ENCODE measurements at places on chromosomes 3 and 15.

GRCh38 chr15:56939257-56939656 lies 20.8 kb downstream of the TCF12 start:
- H3K27ac ChIP-seq: no peak overlapping the region
- H3K27me3 ChIP-seq: no peaks in the 10 kb centered on the region
- H3K4me3 ChIP-seq: no peak overlapping the region
- H3K4me1 ChIP-seq: peaks cover 64% of the 10 kb centered on the region
- no peak for ATAC-seq
- H3K36me3 ChIP-seq: peaks cover 47% of the 10 kb centered on the region

GRCh38 chr3:15206662-15207576 lies 873 bp downstream of the CAPN7 start:
- H3K4me1 ChIP-seq: peaks cover 33% of the 10 kb centered on the region
- no peak for ATAC-seq
- H3K27me3 ChIP-seq: no peaks in the 10 kb centered on the region
- H3K4me3 ChIP-seq: peak overlapping the region; percentile 95

GRCh38 chr15:52362497-52362896 lies 66.9 kb upstream of the MYO5C start:
- peak overlapping the region; percentile 9 for H3K27ac ChIP-seq
- no peak for ATAC-seq
- no peaks in the 10 kb centered on the region for H3K27me3 ChIP-seq
- H3K36me3 ChIP-seq: peaks cover 82% of the 10 kb centered on the region
- no peaks in the 10 kb centered on the region for H3K4me1 ChIP-seq

- peaks cover 29% of the 10 kb centered on the region for H3K27me3 ChIP-seq
- no peak overlapping the region for H3K4me3 ChIP-seq
- ATAC-seq: no peak
- H3K4me1 ChIP-seq: peaks cover 20% of the 10 kb centered on the region
- no peak overlapping the region for H3K27ac ChIP-seq
These were observed 19.9 kb downstream of the LOXL1 start for GRCh38 chr15:73946046-73946721.

- no peak overlapping the region for H3K27ac ChIP-seq
- H3K4me1 ChIP-seq: peaks cover 16% of the 10 kb centered on the region
- no peaks in the 10 kb centered on the region for H3K27me3 ChIP-seq
- ATAC-seq: peak; percentile 86
These were observed 34.3 kb downstream of the CCR3 start for GRCh38 chr3:46276497-46277099.

DNA sequence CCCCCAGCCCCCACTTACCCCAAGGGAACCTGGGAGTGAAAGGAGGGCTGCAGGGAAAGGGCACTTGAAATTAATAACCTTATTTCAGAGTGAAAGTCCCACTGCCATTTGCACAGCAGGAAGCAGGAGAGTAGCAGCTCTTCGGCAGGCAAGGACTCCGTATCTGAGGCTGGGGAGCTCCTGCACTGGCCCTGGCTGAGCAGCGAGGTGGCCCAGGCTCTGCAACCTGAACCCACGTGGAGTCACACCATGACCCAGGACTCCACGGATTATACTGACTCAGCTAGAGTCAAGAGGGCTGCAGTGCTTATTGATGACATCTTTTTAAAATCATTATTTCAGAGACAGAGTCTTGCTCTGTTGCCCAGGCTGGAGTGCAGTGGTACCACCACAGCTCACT lies 214.5 kb downstream of the XXYLT1 start:
- H3K27ac ChIP-seq: no peak overlapping the region
- H3K27me3 ChIP-seq: peaks cover 34% of the 10 kb centered on the region
- no peaks in the 10 kb centered on the region for H3K36me3 ChIP-seq
- ATAC-seq: no peak
- no peaks in the 10 kb centered on the region for H3K4me1 ChIP-seq

- no peak overlapping the region for H3K4me3 ChIP-seq
- no peak overlapping the region for H3K27ac ChIP-seq
- ATAC-seq: peak; percentile 58
- peaks cover 69% of the 10 kb centered on the region for H3K27me3 ChIP-seq
- H3K4me1 ChIP-seq: peaks cover 10% of the 10 kb centered on the region
These were observed 3.0 kb upstream of the TNFAIP8L3 start for GRCh38 chr15:51097553-51098330.

GRCh38 chr3:133494469-133494868 lies 79.0 kb upstream of the CDV3 start:
- H3K36me3 ChIP-seq: no peaks in the 10 kb centered on the region
- H3K4me1 ChIP-seq: peaks cover 36% of the 10 kb centered on the region
- H3K27ac ChIP-seq: no peak overlapping the region
- H3K4me3 ChIP-seq: no peak overlapping the region
- ATAC-seq: no peak

DNA sequence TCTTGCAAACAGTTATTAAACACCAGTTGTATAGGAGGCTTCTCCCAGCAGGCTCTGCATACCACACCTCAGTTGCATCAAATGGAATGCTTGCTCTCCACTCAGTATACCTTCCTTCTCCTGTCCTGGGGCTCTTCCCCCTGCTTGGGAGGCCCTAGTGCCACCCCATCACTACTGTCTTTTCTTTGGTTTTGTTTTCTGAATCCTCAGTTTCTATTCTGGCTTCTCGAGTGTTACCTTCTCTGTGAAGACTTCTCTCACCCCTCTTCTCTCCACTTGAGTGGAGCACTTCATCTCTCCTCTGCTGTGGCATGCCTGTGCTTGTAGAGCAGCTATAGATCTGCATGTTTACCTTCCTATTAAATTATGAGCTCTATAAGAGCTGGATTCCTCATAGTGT lies 75.7 kb upstream of the TPRG1 start:
- ATAC-seq: no peak
- H3K27ac ChIP-seq: no peak overlapping the region
- peaks cover 7% of the 10 kb centered on the region for H3K4me1 ChIP-seq
- no peak overlapping the region for H3K4me3 ChIP-seq

DNA sequence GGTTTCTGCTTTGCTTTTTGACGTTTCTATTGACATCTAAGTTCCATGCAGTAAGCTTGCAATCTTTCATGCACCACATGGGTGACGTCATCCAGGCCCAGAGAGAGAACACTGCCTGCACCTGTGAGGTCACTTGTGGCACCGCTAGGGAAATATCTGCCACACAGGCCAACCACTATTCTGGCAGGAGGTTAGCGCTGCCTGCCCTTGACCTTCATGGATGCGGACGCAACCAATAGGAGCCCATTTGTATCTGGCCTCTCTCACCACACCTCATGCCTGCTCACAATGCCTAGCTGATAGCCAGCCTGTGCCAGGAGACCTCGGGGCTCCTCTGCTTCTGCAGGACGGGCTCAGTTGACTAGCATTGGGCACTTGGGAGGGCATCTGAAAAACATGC lies 55.8 kb upstream of the PRR23E start:
- H3K27ac ChIP-seq: no peak overlapping the region
- ATAC-seq: no peak
- H3K4me1 ChIP-seq: no peaks in the 10 kb centered on the region
- H3K27me3 ChIP-seq: peaks cover 73% of the 10 kb centered on the region
- H3K36me3 ChIP-seq: no peaks in the 10 kb centered on the region

DNA sequence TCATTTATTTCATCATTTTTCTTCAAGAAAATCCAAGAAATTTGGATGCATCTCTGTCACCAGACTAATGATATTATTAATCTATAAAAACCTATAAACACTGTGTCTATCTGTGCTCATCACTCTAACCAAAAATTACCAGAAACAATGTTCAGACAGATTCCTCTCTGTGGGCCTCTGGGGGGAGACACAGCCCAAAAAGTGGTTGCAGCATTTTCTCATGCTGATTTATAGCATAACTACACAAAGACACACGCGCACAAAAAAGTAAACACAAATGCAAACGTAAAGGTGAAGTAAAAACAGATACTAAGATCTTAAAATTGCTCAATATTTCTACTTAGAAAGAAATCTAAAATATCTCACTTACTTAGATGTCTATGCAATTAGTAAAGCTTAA lies 976.0 kb downstream of the GBE1 start:
- no peaks in the 10 kb centered on the region for H3K36me3 ChIP-seq
- H3K4me3 ChIP-seq: no peak overlapping the region
- no peaks in the 10 kb centered on the region for H3K27me3 ChIP-seq
- no peak for ATAC-seq
- H3K4me1 ChIP-seq: no peaks in the 10 kb centered on the region

GRCh38 chr15:82810890-82811426 lies 1.5 kb downstream of the WHAMM start:
- peak overlapping the region; percentile 88 for H3K27ac ChIP-seq
- peaks cover 26% of the 10 kb centered on the region for H3K36me3 ChIP-seq
- H3K27me3 ChIP-seq: no peaks in the 10 kb centered on the region
- H3K4me3 ChIP-seq: peak overlapping the region; percentile 84
- peak; percentile 3 for ATAC-seq
- H3K4me1 ChIP-seq: peaks cover 46% of the 10 kb centered on the region

- H3K27ac ChIP-seq: no peak overlapping the region
- no peaks in the 10 kb centered on the region for H3K27me3 ChIP-seq
- no peak for ATAC-seq
These were observed 288.9 kb downstream of the ZNF385D start for GRCh38 chr3:21462141-21462540.

DNA sequence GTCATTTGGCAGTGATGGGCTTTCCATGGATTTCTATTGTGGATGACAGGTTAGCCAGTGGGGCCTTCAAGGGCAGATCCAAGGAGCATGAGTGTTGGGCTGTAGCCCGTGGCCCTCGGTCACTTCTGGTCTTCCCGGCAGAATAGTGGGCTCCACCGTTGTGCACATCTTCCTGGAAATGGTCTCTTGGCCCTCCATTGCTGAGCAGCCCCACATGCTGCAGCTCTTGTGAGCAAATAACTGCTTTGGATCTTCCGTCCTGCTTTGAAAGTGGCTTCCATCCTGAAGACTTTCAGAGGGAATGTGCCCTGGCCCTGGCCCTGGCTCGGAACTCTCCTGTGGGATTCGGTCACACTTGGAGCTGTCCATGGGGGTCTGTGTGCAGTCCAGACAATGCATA lies 102.8 kb downstream of the SNRPN start:
- no peaks in the 10 kb centered on the region for H3K4me1 ChIP-seq
- H3K27me3 ChIP-seq: no peaks in the 10 kb centered on the region
- H3K27ac ChIP-seq: no peak overlapping the region
- H3K36me3 ChIP-seq: peaks cover 100% of the 10 kb centered on the region

- H3K27me3 ChIP-seq: no peaks in the 10 kb centered on the region
- no peaks in the 10 kb centered on the region for H3K36me3 ChIP-seq
- no peak for ATAC-seq
These were observed 5.2 kb upstream of the IGF1R start for GRCh38 chr15:98643115-98643514.

GRCh38 chr3:179750720-179751328 lies 98.0 kb downstream of the USP13 start:
- H3K27me3 ChIP-seq: no peaks in the 10 kb centered on the region
- H3K4me1 ChIP-seq: no peaks in the 10 kb centered on the region
- peaks cover 24% of the 10 kb centered on the region for H3K36me3 ChIP-seq
- H3K27ac ChIP-seq: no peak overlapping the region
- no peak for ATAC-seq
- no peak overlapping the region for H3K4me3 ChIP-seq

- peaks cover 36% of the 10 kb centered on the region for H3K4me1 ChIP-seq
- ATAC-seq: peak; percentile 98
- H3K27ac ChIP-seq: peak overlapping the region; percentile 99
- H3K4me3 ChIP-seq: peak overlapping the region; percentile 49
These were observed 189.3 kb downstream of the NFKBIZ start for GRCh38 chr3:102038477-102039142.

DNA sequence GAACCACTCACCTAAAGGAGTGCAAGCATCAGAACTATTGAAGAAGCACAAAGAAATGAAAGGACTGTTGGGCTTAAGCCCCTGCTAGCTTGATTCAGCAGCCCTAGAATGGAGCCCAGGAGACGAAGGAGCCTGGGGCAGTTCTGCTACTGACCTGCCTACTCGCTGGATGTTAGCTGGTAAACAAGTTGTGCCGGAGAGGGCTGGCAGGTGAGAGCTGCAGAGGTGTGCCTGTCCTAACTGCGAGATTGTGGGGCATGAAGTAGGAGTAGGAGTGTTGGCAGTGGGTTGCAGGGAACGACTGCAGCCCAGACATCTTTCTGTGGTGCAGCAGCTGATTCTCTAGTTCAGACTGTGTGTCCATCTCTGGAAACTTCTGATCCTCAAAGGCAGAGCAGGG lies 75.2 kb upstream of the GSK3B start:
- no peaks in the 10 kb centered on the region for H3K27me3 ChIP-seq
- H3K27ac ChIP-seq: no peak overlapping the region
- no peak overlapping the region for H3K4me3 ChIP-seq
- H3K36me3 ChIP-seq: no peaks in the 10 kb centered on the region
- H3K4me1 ChIP-seq: no peaks in the 10 kb centered on the region

- H3K4me3 ChIP-seq: no peak overlapping the region
- no peaks in the 10 kb centered on the region for H3K4me1 ChIP-seq
- no peak for ATAC-seq
- no peak overlapping the region for H3K27ac ChIP-seq
These were observed 130.9 kb downstream of the DNAJB8 start for GRCh38 chr3:128335621-128336296.

- no peaks in the 10 kb centered on the region for H3K4me1 ChIP-seq
- peaks cover 12% of the 10 kb centered on the region for H3K27me3 ChIP-seq
- no peak overlapping the region for H3K4me3 ChIP-seq
- no peak overlapping the region for H3K27ac ChIP-seq
These were observed 160.5 kb upstream of the C2CD4B start for GRCh38 chr15:62325597-62325996.

DNA sequence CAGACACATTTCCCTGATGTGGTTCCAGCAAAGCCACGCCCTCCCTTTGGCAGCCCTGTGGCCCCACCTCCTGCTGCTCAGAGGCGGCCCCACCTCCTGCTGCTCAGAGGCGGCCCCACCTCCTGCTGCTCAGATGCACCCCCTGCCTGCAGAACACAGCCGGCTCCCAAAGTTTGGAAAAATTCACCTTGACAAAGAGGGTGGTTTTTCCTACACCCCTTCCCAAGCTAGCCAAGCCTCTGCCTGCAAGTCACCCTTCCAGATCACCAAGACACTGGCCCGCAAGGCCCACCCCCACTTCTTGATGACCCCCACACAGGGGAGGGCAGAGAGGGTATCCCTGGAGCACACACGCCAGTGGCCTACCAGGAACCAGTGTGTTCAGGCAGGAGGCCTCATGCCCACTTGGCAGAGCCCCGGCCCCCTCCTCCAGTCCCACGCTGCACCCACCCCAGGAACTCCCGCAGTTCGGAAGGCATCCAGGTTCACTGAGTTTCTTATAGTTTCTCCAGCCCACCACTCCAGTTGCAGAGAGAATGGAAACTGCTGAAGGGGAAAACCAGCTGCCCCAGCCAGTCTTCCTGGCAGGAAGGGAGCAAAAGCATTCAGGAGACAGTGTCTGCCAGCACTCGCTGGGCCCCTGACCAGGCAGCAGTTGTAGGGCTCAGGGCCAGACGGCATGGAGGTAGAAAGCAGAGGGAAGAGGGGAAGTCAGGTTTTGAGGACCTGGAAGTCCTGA lies 2.3 kb upstream of the HAPLN3 start:
- peaks cover 41% of the 10 kb centered on the region for H3K27me3 ChIP-seq
- H3K36me3 ChIP-seq: no peaks in the 10 kb centered on the region
- H3K4me3 ChIP-seq: no peak overlapping the region
- ATAC-seq: peak; percentile 49
- H3K4me1 ChIP-seq: peaks cover 19% of the 10 kb centered on the region
- no peak overlapping the region for H3K27ac ChIP-seq

GRCh38 chr15:78390826-78391225 lies 47.2 kb upstream of the IREB2 start:
- no peaks in the 10 kb centered on the region for H3K4me1 ChIP-seq
- no peak overlapping the region for H3K27ac ChIP-seq
- no peak for ATAC-seq
